Kidney epithelial cell (primary cell): ENCODE measurements at places on chromosomes 16 and 17.

GRCh38 chr17:56602292-56603130, 9.0 kb downstream of the NOG start:
- DNase-seq: no peak

DNA sequence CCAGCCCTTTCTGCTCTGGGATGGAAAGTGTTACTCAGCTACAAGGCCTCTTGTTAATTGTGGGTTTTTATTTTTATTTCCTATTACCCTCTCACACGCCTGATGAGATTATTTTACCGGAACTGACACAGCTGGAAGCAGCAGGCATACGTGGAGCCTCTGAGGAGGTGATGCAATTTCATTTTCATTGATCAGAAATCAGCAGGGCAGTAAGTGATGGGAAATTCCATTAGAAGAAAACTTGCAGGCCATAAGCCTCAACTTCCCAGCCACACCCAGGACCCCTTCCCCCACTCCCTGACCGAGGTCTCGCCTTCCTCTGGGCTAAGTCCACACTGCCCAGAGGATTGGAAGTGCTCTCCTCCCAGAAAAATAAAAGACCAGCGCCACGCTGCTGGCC, 69.7 kb downstream of the ZFHX3 start:
- DNase-seq: no peak

DNA sequence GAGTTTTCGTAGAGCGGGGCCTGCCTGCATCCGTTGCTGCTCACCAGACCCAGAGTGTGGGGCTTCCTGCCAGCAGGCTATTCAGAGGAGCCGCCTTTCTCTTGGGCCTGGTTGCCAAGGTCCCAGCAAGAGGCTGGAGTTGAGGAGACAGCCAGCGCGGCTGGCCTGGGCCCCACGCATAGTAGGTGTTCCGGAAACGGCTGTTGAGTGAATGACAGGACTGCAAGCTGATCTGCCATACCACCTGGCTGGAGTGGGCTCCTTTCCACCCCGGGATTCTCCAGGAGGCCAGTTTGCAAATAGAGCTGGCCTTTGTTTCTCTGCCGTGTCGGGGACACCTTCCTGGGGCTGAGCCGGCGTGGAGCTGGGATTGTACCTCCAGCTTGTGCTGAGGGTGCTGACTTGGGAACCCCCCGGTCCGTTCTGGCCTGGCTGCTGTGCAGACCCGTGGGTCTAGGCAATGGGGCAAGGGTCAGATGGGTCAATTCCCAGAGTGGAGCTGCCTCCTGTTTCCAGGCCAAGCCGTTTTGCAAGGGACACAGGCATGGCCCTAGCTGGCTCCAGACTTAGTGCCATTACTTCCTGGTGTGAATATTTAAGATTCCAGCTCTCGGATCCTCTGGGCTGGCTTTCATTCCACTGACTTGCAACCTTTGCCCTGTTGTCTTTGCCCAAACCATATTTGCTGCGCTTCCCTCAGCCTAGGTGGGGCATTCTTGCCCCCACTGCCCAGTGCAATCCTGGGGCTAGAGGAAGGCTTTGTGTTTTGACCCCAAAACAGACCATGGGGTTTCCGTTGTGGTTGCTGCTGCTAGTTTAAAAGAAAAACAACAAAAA, 68.8 kb downstream of the CMIP start:
- DNase-seq: no peak

DNA sequence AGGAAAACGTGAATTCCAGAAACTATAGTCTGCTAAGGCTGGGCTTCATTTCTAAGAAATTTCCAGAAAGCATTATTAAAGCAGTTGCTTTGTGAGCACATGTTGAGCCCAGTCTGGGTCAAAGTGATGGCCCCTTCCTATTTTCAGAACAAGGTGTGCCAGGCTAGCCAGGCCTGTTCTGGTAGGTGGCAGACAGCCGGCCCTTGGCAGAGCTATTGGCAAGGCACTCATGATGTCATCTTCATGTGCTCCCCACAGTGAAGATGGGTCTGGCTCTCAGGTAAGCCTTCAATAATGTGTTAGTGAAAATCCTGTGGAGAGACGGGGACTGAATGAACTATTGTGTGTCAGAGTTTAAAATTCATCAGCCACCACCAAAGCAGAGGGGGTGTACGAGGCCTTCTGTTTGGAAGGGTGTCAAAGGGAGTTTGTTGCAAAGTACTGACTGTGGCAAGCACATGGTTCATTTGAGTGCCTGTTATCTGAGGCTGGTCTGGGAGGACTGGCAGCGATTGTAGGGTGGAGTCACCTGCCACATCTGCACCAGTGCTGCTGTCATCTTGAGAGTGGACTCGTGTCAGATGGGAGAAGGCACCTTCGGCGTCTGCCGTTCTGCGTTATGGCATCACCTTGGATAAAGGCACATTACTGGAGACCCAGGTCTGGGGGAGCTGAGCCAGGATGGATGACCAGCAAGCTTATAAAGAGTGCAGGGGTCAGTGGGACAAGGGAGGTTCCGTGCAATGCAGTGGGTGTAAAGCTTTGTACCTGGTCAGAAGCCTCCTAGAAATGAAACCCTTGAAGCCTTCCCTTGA, 43.4 kb downstream of the KSR1 start:
- DNase-seq: no peak

- no peak for DNase-seq
These were observed 26.5 kb upstream of the NF1 start for GRCh38 chr17:31068291-31068690.

DNA sequence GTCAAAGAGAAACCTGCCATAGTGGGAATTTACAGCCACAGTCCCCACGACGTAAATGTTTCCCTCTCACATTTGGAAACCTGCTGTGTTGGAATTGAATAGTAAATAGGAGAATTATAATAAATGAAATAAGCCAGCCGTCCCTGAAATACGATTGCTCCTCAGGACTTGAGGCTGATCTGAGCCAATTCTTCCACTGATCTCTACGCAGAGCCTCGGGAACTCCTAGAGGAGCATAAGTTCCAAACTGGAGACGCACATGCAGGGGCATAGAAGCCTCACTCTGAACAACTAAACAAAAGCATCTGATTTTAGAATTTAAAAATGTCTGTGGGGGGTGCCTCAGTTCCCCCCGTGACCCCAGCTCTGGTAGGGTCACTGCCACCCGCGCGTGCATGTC, 10.2 kb upstream of the TEX19 start:
- DNase-seq: no peak

DNA sequence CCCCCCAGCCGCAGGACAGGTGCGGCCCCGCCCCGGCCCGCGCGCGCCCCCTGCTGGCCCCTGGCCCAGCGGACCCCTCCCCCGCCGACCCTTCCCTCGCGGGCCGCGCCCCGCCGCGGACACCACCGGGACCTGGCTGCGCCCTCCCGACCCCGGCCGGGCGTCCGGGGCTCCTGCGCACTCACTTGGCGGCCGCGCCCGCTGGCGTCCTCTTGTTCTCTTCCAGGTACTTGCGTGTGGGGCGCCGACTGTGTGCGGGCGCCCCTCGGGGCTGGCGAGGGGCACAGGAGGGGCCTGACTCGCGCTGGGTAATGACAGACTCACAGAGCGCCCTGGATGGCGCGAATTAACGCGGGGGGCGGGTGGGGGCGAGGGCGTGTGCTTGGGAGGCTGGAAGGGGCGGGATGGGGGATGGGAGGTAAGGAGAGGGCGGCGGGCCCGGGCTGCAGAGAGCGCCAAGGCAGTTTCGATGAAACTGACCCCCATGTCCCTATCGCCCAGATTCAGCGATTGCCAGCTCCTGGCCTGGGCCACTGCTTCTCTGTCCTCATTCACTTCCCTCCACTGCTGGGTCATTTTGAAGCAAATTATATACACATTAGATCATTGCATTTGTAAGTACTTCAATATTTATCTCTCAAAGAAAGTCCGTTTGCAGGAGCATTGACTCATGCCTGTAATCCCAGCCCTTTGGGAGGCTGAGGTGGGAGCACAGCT, 445 bp upstream of the DBNDD1 start:
- no peak for DNase-seq

DNA sequence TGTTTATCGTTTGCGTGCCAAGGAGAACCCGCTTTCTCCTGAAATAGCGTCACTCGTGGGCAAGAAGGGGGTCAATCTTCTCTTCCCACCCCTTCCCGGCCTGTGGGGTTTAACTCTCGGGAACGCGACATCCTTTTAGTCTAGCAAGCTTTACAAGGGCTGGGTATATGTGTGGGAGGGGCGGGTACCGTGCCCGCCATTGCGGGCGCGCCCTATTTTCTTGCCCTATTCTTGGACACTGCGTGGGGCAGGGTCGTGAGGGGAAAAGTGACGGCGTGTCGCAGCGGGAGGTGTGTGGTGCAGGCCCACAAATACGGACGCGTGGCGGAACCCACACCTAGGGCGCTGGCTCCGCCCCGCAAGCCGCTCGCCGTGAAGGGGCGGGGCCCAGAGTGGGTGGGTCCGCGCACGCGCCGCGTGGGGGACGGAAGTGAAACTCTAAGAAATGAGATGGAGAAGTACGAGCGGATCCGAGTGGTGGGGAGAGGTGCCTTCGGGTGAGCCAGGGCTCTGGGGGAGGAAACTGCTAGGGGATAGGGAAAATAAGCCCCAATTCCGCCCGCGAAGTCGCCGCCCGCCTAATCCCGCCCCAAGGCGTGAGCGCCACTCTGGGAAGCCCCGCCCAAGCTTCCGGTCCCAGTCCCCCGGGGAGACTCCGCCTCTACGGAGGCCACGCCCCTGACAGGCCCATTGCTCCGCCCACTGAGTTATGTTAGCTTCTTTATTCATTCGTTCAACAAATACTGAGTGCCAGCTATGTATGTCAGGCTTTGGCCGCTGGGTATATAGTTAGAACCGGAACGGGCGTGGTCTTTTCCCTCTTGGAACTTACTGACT, at the start of gene NEK8:
Gene NEK8, plus strand, starts transcription at position 425 of the 837 bp plus-strand sequence. Its CDS starts 26 bp downstream, at position 451.
- no peak for DNase-seq

DNA sequence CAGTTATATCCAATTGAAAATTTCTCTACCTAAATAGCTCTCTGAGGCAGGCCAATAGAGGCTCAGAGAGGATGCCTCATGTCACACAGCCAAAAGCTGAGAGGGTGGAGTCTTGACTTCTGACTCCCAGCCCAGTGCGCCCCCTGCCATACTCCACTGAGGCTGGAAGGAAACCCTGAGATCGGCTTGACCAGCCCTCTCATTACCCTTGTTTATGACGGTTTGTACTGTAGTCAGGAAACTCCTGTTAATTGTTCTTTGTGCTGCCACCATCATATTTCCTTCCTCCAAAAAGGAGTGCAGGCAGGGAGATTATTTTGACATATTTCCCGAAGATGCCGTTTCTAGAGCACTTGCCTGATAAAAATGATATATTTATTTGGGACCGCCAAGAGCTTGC, 107.9 kb downstream of the AIPL1 start:
- no peak for DNase-seq

DNA sequence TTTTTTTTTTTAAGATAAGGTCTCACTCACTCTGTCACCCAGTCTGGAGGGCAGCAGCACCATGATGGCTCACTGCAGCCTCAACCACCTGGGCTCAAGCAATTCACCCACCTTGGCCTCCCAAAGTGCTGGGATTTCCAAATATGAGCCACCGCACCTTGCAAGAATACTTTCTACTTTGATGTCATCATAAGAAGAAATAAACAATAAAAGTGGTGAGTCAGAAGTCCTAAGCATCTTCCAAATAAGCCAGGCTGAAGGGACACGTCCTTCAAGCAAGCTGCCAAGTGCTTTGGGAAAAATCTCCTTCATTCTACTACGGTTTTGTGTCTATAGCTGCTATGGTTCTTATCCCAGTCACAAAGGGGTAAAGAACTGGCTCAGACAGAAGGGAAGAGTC, 20.3 kb downstream of the HASPIN start:
- no peak for DNase-seq
